Thoracic aorta (tissue), 2 donors: ENCODE measurements at places on chromosomes 5 and 9. TPM values are rescaled to one million over a fixed set of nuclear protein-coding genes. Genes with fewer than 3 reads are reported as not detected.

GRCh38 chr5:59187857-59188256 lies 605.0 kb downstream of the RAB3C start:
- H3K27me3 ChIP-seq, result no peaks in the 10 kb centered on the region
- no peaks in the 10 kb centered on the region for H3K4me1 ChIP-seq

GRCh38 chr5:56530626-56531138 lies 284.7 kb upstream of the MAP3K1 start:
- no peaks in the 10 kb centered on the region for H3K4me1 ChIP-seq
- DNase-seq, result no peak
- no peaks in the 10 kb centered on the region for H3K36me3 ChIP-seq
- no peaks in the 10 kb centered on the region for H3K27me3 ChIP-seq
- H3K4me3 ChIP-seq, result no peak overlapping the region

GRCh38 chr9:90925581-90926257 lies 124.1 kb downstream of the SYK start:
- H3K36me3 ChIP-seq, result no peaks in the 10 kb centered on the region
- DNase-seq, result no peak
- no peaks in the 10 kb centered on the region for H3K27me3 ChIP-seq
- H3K4me3 ChIP-seq, result no peak overlapping the region

FYB1 gene
- total RNA-seq, result 12.9 TPM

RABGAP1 gene
- total RNA-seq, result 91.7 TPM

GRCh38 chr5:80399526-80400239 lies 8.2 kb upstream of the ZFYVE16 start:
- H3K27ac ChIP-seq, result no peak overlapping the region
- H3K4me3 ChIP-seq, result no peak overlapping the region
- no peaks in the 10 kb centered on the region for H3K4me1 ChIP-seq
- H3K36me3 ChIP-seq, result no peaks in the 10 kb centered on the region
- H3K27me3 ChIP-seq, result no peaks in the 10 kb centered on the region

DNA sequence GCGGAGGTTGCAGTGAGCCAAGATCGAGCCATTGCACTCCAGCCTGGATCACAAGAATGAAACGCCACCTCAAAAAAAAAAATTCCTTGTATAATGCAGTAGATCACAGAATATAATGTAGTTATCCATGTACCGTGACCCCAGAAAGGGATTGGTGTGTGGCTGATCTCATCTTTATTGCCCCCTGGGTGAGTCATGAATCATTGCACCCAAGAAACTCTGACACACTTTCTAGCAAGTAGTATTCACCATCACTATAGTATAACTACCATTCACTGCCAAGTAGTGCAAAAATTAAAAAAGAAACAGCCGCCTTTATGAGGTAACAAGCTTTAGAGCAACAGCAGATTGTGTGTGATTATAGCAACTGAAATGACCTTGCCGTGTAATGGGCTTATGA lies 23.7 kb upstream of the ANKH start:
- H3K36me3 ChIP-seq, result no peaks in the 10 kb centered on the region
- H3K4me1 ChIP-seq, result no peaks in the 10 kb centered on the region
- H3K27ac ChIP-seq, result no peak overlapping the region
- no peak overlapping the region for H3K4me3 ChIP-seq
- no peak for DNase-seq

- no peak overlapping the region for H3K27ac ChIP-seq
- H3K36me3 ChIP-seq, result no peaks in the 10 kb centered on the region
- DNase-seq, result no peak
- no peak overlapping the region for H3K4me3 ChIP-seq
- H3K27me3 ChIP-seq, result no peaks in the 10 kb centered on the region
- H3K4me1 ChIP-seq, result no peaks in the 10 kb centered on the region
These were observed 170.8 kb downstream of the SGCD start for GRCh38 chr5:156497804-156498208.

DNA sequence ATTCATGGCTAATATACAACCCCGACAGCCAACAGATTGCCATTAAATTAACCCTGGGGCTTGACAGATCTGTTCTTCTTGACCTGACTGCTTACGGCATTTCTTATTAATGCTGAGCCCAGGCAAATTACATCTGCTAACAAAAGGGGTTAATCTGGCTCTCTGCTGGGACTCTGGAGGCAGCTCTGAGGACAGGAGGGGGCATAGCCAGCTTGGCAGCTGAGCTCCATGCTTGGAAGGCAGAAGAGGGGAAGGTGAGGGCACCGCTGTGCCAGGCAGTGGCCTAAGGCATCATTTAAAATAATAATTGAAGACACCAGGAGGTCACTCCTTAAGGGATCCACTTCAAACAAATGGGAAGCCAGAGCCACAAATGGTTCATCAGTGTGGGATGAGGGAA lies 126.0 kb upstream of the GPR151 start:
- no peaks in the 10 kb centered on the region for H3K36me3 ChIP-seq
- peaks cover 11% of the 10 kb centered on the region for H3K4me1 ChIP-seq

DNA sequence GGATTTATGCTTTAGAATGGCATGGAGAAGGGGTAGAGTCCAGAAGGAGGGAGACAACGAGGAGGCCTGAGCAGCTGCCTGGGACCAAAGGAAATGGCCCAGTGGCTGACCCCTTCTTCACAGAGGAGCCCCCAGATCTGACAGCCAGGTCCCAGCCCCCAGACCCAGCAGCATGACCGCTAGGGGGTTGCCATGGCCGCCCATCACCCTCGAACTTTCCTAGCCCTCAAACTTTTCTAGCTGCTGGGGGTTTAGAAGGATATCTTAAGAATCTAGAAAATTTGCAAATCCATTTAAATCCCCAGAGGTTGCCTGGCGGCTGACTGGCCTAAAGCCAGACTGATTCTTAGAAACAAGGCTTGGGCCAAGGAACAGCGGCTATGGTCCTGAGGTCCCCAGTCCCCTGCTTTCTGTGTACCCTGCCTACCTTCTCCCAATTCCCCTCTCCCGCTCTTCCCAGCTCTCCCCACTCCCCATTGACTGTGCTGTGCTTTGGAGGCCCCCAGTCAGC lies 972 bp downstream of the PDGFRB start:
- peak overlapping the region; percentile 79 for H3K4me3 ChIP-seq
- no peaks in the 10 kb centered on the region for H3K27me3 ChIP-seq
- peaks cover 9% of the 10 kb centered on the region for H3K36me3 ChIP-seq
- peaks cover 40% of the 10 kb centered on the region for H3K4me1 ChIP-seq

- no peak for DNase-seq
- no peaks in the 10 kb centered on the region for H3K36me3 ChIP-seq
- no peaks in the 10 kb centered on the region for H3K4me1 ChIP-seq
- H3K27ac ChIP-seq, result no peak overlapping the region
- no peaks in the 10 kb centered on the region for H3K27me3 ChIP-seq
These were observed 433.4 kb upstream of the TNC start for GRCh38 chr9:115551396-115551795.

- H3K4me1 ChIP-seq, result no peaks in the 10 kb centered on the region
- no peaks in the 10 kb centered on the region for H3K36me3 ChIP-seq
- H3K27ac ChIP-seq, result no peak overlapping the region
- H3K27me3 ChIP-seq, result no peaks in the 10 kb centered on the region
- no peak for DNase-seq
These were observed 77.3 kb upstream of the ZNF366 start for GRCh38 chr5:72584466-72584865.

DNA sequence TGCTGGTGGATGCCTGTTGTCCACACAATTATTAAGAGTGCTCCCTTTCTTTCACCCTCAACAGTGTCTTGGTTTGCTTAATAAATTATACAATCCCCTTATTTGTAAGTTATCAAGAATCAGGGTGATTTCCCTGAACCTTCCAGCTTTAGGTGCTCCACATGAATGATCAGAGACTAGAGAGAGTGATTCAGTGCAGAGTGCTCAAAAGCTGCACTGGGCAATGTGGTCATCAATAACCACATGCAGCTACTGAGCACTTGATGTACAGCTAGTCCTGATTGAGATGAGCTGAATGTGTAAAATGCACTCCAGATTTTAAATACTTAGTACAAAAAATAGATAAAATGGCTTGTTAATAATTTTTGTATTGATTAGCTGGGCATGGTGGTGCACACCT lies 76.8 kb upstream of the TRIO start:
- H3K27me3 ChIP-seq, result no peaks in the 10 kb centered on the region
- no peaks in the 10 kb centered on the region for H3K4me1 ChIP-seq
- no peaks in the 10 kb centered on the region for H3K36me3 ChIP-seq
- no peak overlapping the region for H3K27ac ChIP-seq
- no peak for DNase-seq
- H3K4me3 ChIP-seq, result no peak overlapping the region

DNA sequence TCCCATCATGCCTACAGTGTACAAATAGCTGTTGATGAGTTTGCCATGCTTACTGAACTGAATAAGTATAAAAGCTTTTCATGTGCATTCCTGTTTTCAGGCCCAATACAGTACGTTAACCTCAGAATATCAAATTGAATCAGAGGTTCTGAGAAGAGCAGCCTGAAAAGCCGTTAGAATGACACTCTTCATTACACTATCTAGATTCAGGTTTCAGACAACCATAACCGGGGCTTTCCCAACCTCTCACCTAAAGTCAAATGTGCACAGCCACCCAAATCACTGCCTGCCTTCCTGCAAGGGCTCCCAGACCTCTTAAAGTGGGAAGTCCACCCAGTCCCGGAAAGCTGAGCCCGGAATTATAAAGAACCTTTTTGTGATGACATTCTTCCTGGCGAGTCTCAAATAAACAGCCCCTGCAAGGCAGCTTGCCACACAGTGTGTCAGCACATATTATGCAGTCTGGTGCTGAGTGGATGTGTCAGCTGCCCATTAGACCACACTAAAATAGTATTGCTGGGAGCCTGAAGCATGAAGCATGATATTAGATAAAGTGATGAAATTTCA lies 245.8 kb downstream of the TLE4 start:
- no peaks in the 10 kb centered on the region for H3K4me1 ChIP-seq
- DNase-seq, result no peak
